ENCODE measurements at places on chromosomes 5 and 9.

GRCh38 chr5:95087816-95088317, 197.0 kb downstream of the MCTP1 start:
- no peak for DNase-seq

- no peak for DNase-seq
Measured at GRCh38 chr9:100555471-100555870, 22.4 kb upstream of the CAVIN4 start.

DNA sequence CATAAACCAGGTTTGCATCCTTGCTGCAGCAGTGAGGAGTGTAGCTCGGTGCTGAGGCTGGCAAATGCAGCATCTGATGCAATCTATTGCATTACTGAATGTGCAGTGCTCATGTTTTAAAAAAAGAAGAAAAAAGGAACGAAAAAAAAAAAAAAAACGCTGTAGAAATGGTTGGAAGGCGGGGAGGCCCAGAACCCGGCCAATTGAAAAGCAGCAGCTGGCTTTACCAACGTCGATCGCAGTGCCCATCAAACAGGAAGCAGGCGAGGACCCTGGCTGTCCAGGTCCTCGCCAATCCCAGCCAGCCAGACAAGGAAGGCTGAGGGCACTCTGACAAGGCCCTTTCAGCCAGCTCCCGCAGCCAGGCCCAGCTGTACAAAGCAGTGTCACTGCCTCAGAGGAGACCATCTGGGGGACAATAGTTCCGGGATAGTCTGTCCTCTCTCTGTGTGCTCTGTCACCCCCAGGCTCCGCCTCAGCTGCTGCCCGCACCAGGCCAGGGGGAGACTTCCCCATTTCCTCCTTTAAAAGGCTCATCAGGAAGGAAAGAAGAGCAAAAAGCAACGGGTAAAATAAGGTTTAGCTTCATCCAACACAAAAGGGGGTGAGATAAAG, 21.8 kb upstream of the CPEB4 start:
- DNase-seq: no peak

- DNase-seq: peak; percentile 44
Measured at GRCh38 chr5:73625944-73626811, at the start of gene ARHGEF28. Gene ARHGEF28, plus strand, starts transcription at chr5:73626196. Its CDS starts 58,656 bp downstream, at chr5:73684852.

GRCh38 chr5:94094793-94095441, 353.5 kb upstream of the POU5F2 start:
- no peak for DNase-seq

- peak; percentile 82 for DNase-seq
Measured at GRCh38 chr9:33924978-33925797, 108.2 kb downstream of the UBE2R2 start.

DNA sequence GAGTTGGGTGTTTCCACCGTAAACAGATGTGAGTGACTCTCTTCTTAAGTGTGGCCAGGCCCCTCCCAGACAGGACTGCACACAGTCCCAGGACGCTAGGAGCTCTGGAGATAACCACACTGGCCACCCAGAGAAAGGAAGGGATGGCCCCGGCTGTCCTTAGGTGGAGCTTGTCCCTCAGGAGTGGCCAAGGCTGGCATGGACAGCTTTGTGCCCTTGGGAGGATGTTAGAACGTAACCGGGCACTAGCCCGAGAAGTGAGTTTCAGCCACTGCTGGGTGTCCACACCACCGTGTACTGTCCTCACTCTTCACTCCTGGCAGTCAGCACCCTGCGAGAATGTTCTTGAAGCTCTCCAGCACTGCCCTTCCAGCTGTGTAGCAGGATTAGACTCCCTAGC, 35.8 kb upstream of the FCN2 start:
- DNase-seq: no peak

Data from testis (tissue), 5 donors.